ENCODE measurements at places on chromosomes 12 and 14. TPM values are rescaled to one million over a fixed set of nuclear protein-coding genes. Genes with fewer than 3 reads are reported as not detected.

DNA sequence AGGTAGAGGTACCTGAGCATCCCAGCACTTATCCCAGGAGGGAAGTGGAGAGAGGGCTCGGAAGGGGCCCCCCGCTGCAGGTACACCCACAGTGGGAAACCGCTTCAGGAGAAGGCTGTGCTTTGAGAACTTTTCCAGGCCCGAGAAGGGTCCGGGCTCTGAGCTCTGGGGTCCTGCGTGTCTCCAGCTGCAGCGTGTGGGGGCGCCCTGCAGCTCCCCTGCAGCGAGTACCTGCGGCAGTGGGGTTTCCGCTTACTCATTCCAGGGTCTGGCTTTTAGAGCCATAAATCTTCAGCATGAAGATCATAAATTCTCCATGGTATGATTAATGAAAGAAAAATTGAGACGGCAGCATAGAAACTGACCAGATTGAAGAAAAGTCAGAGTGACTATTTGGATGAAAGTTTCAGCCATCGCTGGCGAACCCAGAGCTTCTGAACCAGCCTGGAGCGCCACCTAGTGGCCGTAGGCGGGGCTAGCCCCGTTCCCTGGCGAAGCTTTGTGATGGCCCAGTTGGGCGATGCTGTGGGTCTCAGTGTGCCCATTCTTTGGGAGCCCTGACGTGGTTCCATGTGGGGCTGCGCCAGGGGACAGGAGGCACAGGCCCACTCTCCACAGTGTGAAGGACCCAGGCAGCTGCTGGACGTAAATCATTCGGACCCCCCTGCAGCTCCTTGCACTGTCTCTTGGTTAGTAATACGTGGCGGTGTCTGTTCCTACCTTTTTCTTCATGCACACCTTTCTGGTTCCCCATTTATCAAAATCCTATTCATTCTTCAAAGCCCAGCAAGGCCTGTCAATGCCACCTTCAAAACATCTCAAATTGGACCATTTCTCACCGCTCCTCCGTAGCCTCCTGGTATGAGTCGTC is 198.2 kb downstream of the TSPAN9 start:
- H3K4me3 ChIP-seq, result peak overlapping the region; percentile 10
- H3K27ac ChIP-seq, result peak overlapping the region; percentile 30
- peaks cover 4% of the 10 kb centered on the region for H3K4me1 ChIP-seq
- peak; percentile 83 for DNase-seq
- H3K36me3 ChIP-seq, result no peaks in the 10 kb centered on the region
- H3K27me3 ChIP-seq, result peaks cover 6% of the 10 kb centered on the region

- H3K27ac ChIP-seq, result no peak overlapping the region
- H3K27me3 ChIP-seq, result no peaks in the 10 kb centered on the region
- no peak overlapping the region for H3K4me3 ChIP-seq
- H3K4me1 ChIP-seq, result no peaks in the 10 kb centered on the region
- H3K36me3 ChIP-seq, result no peaks in the 10 kb centered on the region
Observed at GRCh38 chr14:29446971-29447370, 480.7 kb downstream of the PRKD1 start.

DNA sequence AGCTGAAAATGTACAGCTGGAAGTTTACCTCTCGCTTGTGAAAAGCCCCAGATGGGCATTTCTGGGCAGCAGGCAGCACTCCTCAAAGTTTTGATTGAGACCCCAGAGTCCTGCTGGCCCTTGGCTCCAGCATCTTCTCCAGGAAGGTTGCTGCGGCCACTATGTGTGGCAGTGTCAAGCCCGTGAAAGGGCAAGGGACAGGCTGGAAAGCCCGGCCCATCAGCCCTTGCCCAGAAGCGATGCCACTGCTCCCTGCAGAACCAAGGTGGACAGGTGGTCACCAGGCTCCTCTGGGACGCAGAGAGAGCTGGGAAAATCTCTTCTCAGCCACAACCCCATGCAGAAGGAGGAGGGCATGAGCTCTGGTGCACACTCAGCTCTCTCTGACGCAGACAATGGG is 73.5 kb upstream of the BCL11B start:
- no peak overlapping the region for H3K4me3 ChIP-seq
- no peaks in the 10 kb centered on the region for H3K36me3 ChIP-seq
- no peak overlapping the region for H3K27ac ChIP-seq
- peaks cover 5% of the 10 kb centered on the region for H3K27me3 ChIP-seq
- DNase-seq, result no peak
- H3K4me1 ChIP-seq, result no peaks in the 10 kb centered on the region

GRCh38 chr14:79084861-79085260 is 914.7 kb downstream of the NRXN3 start:
- H3K36me3 ChIP-seq, result no peaks in the 10 kb centered on the region
- DNase-seq, result no peak
- H3K27me3 ChIP-seq, result no peaks in the 10 kb centered on the region
- H3K27ac ChIP-seq, result no peak overlapping the region

GRCh38 chr12:20492251-20492760 is 124.0 kb downstream of the PDE3A start:
- H3K27me3 ChIP-seq, result peaks cover 2% of the 10 kb centered on the region
- peak overlapping the region; percentile 7 for H3K4me3 ChIP-seq
- peak overlapping the region; percentile 24 for H3K27ac ChIP-seq
- DNase-seq, result no peak
- H3K4me1 ChIP-seq, result peaks cover 5% of the 10 kb centered on the region
- H3K36me3 ChIP-seq, result no peaks in the 10 kb centered on the region

DNA sequence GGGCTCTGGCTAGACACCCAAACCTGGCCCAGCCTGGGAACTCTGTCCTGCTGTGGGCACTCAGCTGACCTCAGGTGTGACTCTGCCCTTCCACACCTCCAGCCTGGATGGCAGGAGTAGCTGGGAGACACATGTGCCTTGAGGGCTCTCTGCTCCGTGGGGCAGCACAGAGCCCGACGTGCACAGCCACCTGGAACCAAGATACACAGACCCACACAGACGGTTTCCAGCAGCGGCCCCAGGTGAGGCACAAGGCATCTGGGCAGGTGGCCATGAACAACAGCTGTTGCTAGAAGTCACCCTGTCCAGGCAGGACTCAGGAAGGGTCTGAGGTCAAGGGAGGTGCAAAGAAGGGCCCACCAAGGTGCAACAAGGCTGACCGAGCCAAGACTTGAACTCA is 5.9 kb downstream of the DEGS2 start:
- H3K27ac ChIP-seq, result no peak overlapping the region
- H3K4me3 ChIP-seq, result no peak overlapping the region

The LTB4R gene
- 27.0 TPM for total RNA-seq
